ENCODE measurements at places on chromosomes 12 and 14.

DNA sequence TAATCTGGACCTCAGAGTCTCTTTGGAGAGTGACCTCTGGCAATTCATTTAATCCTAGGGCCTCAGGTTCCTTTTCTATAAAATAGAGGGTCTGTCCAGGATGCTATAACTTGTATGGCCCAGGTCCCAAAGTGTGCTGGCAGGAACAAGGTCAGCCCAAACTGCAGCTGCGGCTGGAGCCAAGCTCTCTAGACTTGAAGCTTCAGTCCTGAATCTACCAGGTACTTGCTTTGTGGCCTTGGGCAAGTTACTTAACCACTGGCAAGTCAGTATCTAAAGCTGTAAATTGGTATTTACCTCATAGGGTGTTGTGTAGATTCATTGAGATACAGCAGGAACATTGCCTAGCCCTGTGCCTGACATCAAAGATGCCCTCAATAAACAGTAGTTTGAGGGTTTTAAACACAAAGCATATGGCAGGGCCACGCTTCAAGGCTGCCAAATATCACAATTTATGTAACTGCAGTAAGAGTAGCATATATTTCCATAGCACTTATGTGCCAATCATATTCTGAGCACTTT lies 21.7 kb downstream of the CPM start:
- no peak for DNase-seq

- DNase-seq: no peak
These were observed 1.3 kb downstream of the C12orf75 start for GRCh38 chr12:105331805-105332251.

DNA sequence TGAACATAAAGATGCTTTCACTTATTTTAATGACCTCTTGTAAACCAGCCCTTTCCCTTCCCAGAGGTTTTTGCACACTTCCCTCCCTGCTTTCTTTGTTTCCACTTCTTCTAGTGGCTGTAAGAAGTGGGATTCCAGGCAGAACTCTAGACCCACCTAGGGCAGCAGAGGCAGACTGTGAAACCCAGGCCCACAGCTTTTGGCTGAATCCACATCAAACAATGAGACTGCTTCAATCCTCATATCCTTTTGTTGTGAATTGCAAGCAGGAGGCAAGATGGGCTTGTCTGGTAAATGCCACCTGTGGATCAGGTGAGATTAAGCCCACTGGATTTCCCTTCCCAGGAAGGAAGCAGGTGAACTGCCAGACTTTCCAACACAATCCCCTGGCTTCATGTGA lies 12.8 kb downstream of the CCDC177 start:
- no peak for DNase-seq

DNA sequence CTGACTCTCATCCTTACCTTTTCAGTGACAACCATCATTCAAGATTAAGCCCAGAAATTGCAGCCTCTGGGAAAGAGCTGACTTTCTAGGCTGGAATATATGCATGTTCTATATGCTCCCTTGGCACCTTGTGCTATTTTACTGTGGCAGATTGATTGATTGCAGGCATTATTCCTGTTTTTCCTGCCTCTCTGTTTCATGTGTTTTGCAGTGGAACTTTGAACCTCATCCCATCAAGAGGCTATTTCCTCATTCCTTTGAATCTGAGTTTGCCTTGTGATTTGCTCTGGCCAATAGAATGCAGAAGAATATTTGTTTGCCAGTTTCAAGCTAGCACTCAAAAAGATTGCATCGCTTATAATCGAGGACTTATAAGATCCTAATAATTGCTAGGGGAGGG lies 174.8 kb upstream of the DCN start:
- DNase-seq: no peak

DNA sequence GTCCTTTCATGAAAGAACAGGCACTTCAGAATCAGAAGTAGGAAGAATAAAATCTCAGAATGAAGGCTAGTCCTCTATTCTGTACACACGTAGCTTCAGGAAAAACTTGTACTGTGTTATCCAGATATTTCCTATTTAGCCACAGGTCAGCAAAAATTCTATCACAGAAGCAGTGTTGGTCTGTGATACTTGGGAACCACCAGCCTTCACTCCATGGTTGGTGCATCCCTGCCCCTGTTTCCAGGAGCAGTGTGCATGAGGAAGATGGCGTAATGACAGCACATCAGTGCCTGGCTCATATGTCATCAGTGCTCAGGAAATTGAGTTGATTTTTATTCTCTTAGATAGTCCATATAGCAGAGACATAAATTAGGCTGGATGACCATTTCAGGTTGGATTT lies 87.7 kb downstream of the SAMD4A start:
- no peak for DNase-seq

GRCh38 chr12:4530982-4531586 lies 7.6 kb upstream of the RAD51AP1 start:
- DNase-seq: no peak

GRCh38 chr12:104219361-104219892 lies 3.8 kb downstream of the TXNRD1 start:
- peak; percentile 84 for DNase-seq

DNA sequence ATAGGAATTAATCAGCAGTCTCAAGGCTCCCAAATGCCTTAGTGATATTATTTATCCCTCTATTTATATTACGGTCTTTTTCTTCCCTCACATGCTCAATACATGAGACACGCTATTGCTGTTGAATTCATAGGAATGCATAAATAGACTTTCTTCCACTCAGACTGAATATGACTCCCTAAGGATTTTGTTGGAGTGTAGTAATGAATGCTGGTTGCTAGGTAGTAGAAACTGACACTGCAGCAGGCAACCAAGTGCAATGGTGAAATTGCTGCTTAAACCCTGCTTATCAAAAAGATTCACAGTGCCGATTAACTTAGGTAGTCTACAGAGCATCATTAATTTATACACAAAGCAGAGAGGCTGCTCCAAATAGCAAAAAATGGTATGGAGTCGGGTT lies 168.2 kb downstream of the KCNC2 start:
- DNase-seq: peak; percentile 63

DNA sequence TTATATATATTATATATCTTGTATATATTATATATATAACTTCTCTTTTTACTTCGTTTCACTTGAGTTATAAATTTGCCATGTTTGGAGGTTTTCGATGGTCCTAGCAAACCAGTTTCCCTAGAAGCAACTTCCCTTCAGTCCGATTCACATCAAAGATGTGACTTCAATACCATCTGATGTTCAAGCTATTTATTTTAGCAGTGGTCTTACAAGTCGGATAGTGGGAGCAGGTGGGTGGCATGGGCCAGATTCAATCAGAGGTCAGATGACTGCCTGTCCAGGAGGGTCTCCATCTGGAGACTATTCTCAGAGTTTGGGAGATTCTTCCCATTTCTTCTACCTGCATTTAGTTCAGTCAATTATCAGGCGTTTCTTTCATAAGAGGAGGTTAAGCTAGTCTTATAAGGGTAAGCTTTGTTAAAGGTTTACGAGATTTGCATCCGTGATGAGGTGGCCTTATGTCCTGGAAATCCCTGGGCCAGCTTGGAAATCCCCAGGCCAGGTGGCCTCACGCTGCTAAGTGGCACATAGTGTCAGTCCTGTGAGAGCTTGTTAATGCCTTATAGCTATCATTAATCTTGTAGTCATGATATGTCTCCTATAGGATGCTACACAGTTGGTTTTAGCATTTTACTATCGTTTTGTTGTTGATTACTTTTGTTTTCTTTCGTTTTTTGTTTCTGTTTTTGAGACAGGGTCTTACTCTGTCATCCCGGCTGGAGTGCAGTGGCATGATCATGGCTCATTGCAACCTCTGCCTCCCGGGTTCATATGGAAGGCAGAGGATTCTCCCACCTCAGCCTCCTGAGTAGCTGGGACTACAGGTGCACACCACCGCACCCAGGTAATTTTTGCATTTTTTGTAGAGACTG lies 145.8 kb downstream of the BICD1 start:
- peak; percentile 20 for DNase-seq

- DNase-seq: no peak
These were observed 246.7 kb upstream of the FKBP4 start for GRCh38 chr12:2548081-2548480.

- peak; percentile 98 for DNase-seq
These were observed 55.7 kb downstream of the LIN52 start for GRCh38 chr14:74140374-74140850.

DNA sequence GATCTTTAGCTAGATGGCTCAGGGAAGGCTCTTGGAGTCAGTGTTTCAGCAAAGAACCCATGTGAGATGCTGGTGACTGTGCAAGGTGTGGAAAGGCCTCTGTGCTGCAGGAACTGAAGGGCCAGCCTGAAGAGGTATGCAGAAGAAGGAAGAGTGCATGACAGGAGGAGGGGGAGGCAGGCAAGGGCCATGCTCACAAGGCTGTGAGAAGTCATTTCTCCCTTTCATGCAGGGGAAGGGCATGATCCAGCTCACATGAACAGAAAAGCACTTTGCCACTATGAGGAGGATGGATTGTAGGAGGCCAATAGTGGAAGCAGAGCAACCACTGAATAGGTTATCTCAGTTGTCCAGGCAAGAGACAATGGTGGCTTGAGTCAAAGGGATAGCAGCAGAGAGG lies 83.7 kb downstream of the SSPN start:
- DNase-seq: no peak

GRCh38 chr12:64056741-64057140 lies 165.4 kb downstream of the KICS2 start:
- no peak for DNase-seq

GRCh38 chr12:106710143-106710893 lies 64.2 kb upstream of the RIC8B start:
- no peak for DNase-seq

GRCh38 chr14:105878554-105878953 lies 352.2 kb downstream of the TMEM121 start:
- DNase-seq: no peak

- no peak for DNase-seq
These were observed 7.7 kb downstream of the OR6C68 start for GRCh38 chr12:55499810-55500252.

GRCh38 chr12:124489915-124490583 lies 77.4 kb downstream of the NCOR2 start:
- DNase-seq: no peak

GRCh38 chr14:57085801-57086200 lies 182.9 kb downstream of the EXOC5 start:
- DNase-seq: peak; percentile 90

- no peak for DNase-seq
These were observed 6.5 kb upstream of the PNMA1 start for GRCh38 chr14:73720636-73721035.

DNA sequence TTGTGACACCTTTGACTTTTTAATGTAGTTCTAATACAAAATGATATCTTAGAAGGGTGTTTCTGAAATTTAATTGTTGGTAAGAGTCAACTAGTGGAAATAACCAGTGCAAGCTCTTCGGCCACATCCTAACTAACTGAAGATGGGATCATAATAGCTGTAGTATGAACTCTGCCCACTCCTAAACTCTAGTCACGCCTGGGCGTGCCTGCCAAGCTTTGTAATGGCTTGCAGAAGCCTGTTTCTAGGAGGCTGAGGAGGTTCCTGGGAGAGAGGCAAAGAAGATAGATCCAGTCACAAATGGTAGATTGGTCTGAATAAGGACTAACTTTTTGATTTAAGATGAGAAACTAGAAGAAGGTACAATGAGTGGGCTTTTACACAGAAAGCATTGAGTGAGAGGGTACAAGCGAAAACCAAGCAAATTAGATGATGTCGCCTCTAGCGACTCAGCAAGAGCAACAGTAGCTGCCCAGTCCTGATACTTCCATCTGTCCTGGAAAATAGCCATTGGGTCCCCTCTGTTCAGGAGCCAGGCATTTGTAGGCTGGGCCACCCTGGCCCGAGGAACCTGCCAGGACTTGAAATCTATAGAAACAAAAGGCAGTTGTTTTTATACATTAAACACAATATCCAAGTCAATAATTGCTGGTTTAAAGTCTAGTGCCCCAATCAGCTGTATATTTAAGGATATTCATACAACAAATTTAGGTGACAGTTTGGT lies 148.8 kb downstream of the SLC38A4 start:
- no peak for DNase-seq

GRCh38 chr12:26157001-26157400 lies 32.2 kb upstream of the BHLHE41 start:
- DNase-seq: no peak

DNA sequence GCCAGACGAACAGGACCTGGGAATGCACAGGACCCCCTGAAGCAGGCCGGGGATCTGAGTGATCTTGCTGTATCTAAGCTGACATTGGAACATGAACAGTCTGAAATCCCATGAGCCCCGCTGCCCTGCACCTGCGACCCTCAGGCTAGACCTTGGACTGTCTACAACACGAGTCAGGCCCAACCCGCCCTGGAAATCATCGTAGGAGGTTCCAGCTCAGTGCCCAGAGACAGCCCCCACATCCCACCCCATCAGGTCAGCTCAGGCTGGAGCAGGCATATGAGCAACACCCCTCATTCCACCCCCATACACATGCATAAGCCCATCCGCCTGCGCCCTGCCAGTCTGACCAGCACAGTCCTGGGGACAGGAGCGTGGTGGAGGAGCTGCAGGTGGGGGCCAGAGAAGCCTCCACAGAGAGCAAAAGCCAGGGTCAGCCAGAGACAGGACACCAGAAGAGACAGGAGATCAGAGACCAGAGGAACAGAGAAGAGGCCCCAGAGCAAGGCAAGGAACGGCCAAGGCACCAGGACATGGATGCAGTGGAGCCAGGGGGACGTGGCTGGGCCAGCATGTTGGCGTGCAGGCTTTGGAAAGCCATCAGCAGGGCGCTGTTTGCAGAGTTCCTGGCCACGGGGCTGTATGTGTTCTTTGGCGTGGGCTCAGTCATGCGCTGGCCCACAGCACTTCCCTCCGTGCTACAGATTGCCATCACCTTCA lies at the start of gene AQP6:
Gene AQP6 (plus strand): TSS at position 307 of the 720 bp plus-strand sequence. CDS start 227 bp downstream, at position 534.
- no peak for DNase-seq

- peak; percentile 74 for DNase-seq
These were observed 7.0 kb upstream of the NUAK1 start for GRCh38 chr12:106145539-106146447.

- DNase-seq: no peak
These were observed 147.8 kb upstream of the MAX start for GRCh38 chr14:65250162-65250495.

GRCh38 chr12:45763381-45763780 lies 33.9 kb downstream of the ARID2 start:
- no peak for DNase-seq

Data from NCI-H2171 treated with DMSO at 0.1 percent for 48 hours (cell line).